ENCODE measurements at places on chromosomes 7 and 10.

DNA sequence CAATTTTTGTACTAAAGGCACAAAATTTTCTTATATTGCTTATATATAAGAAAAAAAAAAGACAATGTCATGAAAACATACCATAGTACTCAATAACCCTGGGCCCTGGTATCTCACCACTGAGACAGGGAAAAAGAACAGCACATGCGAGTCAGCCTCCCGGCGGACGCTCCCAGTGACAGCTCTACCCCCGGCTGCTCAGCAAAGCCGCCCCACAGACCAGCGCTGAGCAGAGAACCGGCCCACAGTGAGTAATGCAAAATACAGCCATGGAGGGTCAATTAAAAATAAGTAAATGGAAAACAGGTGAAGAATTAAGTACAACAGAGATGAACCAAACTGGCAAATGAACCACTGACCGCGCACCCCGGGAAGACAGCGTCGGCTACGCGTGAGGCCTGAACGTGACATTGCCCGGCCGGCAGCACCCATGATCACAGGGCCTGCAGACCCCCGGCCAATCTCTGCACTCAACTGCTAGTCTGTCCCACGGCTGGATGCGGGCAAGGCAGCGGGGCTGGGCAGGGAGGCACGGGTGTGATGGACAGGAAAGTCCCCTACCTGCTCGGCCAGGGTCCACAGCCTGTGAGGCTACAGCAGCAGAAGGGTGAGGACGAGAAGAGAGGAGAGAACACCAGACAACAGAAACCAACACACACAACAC is 175.9 kb downstream of the ZMYND11 start:
- DNase-seq = no peak

DNA sequence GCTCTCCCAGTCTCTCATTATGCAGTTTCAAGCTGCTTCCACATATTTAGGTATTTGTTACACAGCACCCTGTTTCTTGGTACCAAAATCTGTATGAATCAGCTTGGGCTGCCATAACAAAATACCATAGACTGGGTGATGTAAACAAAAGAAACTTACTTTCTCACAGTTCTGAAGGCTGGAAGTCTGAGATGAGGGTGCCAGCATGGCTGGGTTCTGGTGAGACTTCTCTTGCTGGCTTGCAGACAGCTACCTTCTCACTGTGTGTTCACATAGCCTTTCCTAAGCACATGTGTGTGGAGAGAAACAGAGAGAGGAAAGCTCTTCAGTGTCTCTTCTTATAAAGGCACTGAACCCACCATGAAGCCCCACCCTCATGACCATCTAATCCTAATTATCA is 15.7 kb upstream of the CBLL1 start:
- DNase-seq = no peak

- DNase-seq = no peak
Measured at GRCh38 chr10:43944381-43945093, 295.9 kb upstream of the ZNF32 start.

- DNase-seq = no peak
Measured at GRCh38 chr10:75552171-75552570, 120.7 kb downstream of the LRMDA start.

GRCh38 chr7:41117431-41117830 is 585.5 kb downstream of the INHBA start:
- DNase-seq = no peak

DNA sequence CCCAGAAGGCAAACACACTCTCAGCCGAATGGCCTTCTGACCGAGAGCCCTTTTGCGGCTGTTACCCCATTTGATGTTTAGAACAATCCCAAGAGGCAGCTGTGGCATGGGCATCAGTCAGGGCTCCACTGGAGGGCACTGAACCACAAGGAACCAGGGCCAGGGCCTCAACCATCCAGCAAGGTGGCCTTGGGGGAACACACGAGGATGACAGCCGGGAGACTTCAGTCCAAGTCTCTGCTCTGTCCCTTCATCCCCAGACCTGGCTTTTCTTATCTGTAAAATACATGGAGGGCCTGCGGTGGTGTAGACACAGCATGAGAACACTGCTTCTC is 63.6 kb upstream of the INSIG1 start:
- no peak for DNase-seq

- no peak for DNase-seq
Measured at GRCh38 chr7:23654508-23654907, 25.5 kb upstream of the FAM221A start.

DNA sequence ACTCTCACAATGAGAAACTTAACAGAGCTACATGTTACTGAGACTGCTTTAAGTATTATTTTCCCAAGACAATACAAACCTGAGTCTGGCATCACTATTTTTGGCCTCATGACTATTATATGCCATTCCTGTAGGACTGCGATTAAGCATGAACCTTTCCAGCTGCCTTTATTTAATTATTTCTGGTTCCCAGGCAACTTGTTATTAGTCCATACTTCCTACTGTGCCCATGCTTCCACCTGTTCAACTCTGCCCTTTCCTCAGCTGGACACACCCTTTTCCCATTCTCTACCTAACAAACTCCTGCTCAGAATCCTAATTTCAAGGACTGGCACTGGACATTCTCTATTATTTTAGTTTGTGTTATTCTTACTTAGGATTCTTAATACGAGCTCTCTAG is 8.1 kb upstream of the CROT start:
- DNase-seq = no peak

GRCh38 chr7:139049936-139050335 is 14.1 kb upstream of the ZC3HAV1L start:
- no peak for DNase-seq

DNA sequence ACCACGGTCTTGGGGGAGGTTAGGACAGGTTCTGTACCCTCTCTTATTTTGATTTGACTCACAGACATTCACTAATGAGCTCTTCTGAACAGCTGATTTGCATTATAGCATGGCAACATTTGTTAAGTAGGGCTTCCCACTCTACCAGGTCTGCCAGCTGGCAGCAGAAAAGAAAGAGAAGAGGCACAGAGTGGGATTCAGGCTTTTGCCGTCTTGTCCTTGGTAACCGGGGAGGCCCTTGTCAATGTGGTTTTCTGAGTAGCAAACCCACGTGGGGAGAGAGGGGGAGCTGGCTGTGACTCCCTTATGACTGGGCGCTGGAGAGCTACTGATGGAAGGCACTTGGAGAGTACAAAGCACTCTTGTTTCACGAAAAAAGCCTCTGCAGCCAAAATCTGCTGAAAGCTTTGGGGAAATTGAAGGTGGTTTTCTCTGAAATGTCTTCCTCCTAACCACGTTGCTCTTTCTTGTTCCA is 355.3 kb upstream of the GALNT17 start:
- DNase-seq = no peak

GRCh38 chr7:45186261-45186813 is 28.7 kb downstream of the RAMP3 start:
- no peak for DNase-seq

DNA sequence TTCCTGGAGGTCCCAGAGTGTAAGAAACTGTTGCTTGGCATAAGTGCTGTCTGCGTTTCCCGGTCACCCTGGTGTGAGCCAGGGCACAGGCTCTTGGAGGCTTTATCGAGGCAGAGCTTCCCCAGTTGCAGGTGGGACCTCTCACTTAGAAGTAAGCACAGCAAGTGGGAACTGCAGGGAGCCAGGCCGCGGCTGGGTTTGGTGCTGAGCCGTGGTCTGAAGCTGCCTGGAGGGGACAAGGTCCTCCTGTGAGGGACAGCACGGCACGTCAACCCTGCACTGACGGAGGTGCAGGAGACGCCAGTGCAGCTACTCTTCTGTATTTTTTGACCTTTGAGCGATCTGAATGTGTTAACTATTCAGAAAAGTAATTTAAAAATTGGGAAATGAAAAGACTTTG is 55.8 kb upstream of the PFKFB3 start:
- no peak for DNase-seq

GRCh38 chr10:26468700-26469099 is 30.6 kb downstream of the APBB1IP start:
- DNase-seq = no peak

GRCh38 chr7:18808026-18808425 is 309.4 kb downstream of the TWIST1 start:
- no peak for DNase-seq

DNA sequence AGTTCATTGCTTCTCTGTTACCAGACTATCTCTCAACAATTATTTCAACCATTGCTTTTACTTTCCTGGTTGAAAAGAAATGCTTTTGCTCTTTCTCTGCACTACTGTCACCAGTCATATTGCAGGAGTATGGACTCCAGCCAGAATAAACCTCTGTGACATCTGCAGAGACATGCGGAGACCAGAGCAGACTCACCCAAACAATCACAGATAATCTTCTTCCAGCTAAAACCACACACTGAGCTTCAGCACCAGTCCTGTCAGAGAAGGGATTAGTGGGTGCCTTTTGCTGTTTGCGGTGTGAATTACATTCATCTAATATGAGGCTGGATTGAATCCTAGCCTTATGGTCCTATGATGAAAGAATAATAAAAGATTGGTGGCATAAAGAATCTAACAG is 258.6 kb downstream of the CNTNAP2 start:
- DNase-seq = no peak

DNA sequence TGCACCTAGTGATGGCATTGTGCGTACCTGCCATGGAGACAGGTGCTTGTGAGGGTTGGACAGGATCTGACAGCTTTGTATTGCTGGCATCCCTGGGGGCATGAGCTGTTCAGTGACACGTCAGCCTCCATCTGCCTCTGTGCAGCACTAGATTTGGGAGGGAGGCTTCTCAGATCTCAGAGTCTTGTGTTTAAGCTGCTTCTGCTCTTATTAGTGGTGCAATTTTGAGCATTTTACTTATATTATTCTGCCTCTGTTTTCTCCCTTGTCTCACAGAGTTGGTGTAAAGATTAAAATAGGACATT is 5.1 kb downstream of the ARHGAP22 start:
- no peak for DNase-seq

GRCh38 chr10:4546931-4547330 is 279.1 kb upstream of the AKR1E2 start:
- DNase-seq = no peak

DNA sequence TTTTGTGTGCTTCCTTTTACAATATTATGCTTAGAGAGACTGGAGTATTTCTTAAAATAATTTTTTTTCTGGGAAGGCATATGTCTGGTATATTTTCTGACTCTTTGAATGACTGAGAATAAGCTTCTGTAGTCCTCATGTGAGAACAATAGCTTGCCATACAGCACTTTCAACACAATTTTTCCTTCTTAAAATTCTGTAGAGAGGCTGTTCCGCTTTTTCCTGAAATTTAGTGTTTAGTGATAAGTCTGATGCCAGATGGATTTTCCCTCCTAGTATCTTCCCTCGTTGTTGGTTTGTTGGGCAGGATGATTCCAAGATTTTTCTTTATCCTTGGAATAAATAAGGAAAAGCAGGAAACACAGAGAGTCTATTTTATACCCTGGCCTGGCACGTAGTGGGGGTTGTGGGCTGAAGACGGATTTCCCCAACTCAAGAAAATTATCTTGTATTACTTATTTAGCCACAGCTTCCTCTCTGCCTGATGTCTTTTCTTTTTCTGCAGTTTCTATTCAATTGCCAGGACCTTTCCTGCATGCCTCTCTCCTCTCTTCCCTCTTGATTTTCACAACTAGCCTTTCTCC is 111.2 kb downstream of the AOAH start:
- no peak for DNase-seq

- DNase-seq = no peak
Measured at GRCh38 chr7:41579961-41580935, 122.6 kb downstream of the INHBA start.

DNA sequence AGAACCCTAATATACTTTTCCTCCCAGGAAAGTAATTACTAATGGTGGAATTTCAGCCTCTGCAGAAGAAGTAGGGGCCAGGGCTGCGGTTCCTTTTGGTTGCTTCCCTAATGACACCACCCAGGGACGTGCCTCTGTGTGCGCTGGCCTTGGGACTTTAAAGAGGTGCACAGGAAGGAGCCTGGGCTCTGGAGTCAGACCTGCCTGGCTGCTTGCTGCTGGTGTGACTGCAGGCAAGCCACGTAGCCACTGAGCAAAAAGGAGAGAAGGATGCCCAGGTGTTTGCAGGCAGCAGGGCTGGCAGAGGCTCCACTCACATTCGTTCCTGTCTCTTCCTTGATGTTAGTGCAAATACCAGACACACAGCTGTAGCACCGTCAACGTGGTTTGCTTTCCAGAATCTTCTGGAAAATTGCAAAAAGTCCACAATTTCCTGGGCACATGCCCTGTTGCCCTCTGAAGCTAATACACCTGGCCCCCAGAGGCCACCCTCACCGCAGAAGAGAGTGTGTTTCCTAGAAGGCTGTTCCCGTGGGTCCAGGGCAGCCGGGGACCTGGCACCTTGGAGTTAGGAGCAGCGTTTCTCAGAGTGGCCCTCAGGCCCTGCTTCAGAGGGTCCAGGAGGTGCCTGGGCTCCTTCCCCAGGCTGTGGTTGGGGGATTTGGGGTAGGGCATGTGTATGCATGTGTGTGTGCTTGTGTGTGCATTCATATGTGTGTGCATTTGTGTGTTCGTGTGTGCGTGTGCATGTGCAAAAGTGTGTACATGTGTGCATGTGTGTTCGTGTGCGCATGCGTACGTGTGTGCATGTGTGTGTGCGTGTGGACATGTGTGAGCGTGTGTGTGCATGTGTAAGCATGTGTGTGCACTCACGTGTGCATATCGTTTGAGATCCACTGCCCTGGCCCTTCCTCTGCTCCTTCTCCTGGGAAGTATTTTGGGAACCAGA is 12.8 kb upstream of the PRKAG2 start:
- DNase-seq = no peak

DNA sequence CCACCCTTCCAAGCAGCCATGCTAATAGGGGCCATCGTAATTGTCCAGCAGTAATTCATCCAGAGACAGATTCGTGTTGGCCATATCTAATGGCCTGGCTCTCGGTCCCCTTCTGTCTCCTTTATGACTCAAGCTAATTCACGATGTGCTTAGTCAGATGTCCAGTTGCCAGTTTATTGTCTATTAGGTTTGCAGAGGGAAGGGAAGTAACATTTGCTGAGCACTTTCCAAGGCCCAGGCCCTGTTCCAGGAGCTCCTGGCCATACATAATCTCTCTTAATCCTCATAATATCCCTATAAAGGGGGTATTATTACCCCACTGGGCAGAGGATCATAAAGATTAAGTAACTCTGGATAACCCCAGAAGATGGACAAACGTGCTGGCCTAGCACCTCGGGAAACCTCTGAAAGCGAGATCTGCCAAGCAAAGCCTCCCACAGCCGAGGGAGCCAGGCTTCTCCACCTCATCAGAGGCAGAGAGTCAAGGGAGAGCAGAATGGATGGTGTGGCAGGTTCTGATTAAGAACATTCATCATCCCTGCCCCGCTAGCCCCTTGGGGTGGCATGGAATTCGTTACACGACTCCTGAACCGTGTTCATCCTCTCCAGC is 153.7 kb downstream of the PLXNA4 start:
- DNase-seq = no peak

DNA sequence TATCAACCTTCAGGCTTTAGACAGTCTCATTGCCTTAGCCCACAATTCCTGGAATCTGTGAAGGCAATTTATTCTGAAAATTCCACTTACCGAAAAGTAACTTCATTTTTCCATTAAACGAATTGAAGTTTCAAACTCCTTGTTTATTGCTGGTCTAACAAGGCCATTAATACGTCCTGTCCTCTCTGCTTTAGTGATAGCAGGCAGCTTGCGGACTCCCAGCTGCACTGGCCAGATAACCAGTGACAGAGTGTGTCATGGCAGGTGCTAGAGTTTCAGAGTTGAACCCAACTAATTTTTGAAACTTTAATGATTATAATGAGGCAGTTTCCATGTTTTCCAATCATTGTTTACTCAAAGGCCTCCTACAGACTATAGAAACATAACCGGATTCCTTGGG is 31.1 kb downstream of the LOXL4 start:
- no peak for DNase-seq

- DNase-seq = no peak
Measured at GRCh38 chr10:33484787-33485186, 150.3 kb upstream of the NRP1 start.

All from memory B cell (primary cell).